ENCODE measurements at places on chromosomes 11 and 22.

- no peak overlapping the region for H3K4me3 ChIP-seq
- H3K27ac ChIP-seq: no peak overlapping the region
- no peaks in the 10 kb centered on the region for H3K27me3 ChIP-seq
Observed at GRCh38 chr11:126225295-126225665, 13.7 kb downstream of the FAM118B start.

- no peaks in the 10 kb centered on the region for H3K27me3 ChIP-seq
- H3K27ac ChIP-seq: no peak overlapping the region
- DNase-seq: peak; percentile 77
- no peaks in the 10 kb centered on the region for H3K36me3 ChIP-seq
- H3K4me1 ChIP-seq: no peaks in the 10 kb centered on the region
- no peak overlapping the region for H3K4me3 ChIP-seq
Observed at GRCh38 chr11:116499396-116500003, 273.3 kb downstream of the BUD13 start.

GRCh38 chr11:9669954-9670353, 6.1 kb downstream of the SWAP70 start:
- no peaks in the 10 kb centered on the region for H3K4me1 ChIP-seq
- H3K36me3 ChIP-seq: no peaks in the 10 kb centered on the region
- H3K4me3 ChIP-seq: no peak overlapping the region
- no peak for DNase-seq
- no peak overlapping the region for H3K27ac ChIP-seq

DNA sequence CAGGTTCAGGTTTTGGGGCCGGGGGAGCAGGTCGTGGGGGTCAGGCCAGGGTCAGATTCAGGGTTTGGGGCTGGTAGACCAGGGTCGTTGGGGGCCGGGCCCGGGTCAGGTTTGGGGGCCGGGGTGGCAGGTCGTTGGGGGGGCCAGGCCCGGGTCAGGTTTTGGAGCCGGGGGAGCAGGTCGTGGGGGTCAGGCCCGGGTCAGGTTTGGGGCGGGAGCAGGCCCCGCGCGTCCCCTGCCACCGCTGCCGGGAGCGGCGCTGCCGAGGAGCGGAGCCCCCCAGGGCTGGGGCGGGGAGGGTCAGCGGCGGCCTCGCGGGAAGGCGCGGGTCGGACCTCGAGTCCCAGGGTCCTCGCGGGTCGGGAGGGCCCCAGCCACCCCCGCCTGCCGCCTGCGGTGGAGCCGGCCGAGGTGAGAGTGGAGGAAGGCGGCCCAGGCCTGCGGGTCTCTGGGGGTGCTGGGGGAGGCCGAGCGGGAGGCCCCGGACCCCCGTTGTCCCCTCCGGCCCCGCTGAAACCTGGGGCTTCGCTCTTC, 535 bp downstream of the TRABD start:
- no peaks in the 10 kb centered on the region for H3K36me3 ChIP-seq
- no peak for DNase-seq
- H3K4me1 ChIP-seq: peaks cover 38% of the 10 kb centered on the region

DNA sequence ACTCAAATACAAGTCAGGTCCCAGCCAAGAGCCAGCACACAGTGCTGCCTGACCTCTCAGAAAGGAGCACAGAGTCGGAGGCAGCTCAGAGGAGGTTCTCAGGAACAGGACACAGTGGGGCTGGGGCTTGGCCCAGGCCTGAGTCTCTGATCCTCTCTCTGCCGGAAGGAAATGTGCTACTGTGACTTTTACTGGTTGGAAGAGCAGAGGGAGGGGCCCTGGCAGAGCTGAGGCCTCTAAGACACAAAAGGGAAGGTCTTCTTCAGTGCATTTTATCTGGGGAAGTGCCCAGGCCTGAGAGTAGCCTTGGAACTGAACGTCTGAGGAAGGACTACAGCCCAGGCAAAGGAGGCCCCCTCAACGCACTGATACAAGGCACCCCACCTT, 16.2 kb upstream of the CASTOR1 start:
- H3K27me3 ChIP-seq: no peaks in the 10 kb centered on the region
- peak overlapping the region; percentile 41 for H3K4me3 ChIP-seq

DNA sequence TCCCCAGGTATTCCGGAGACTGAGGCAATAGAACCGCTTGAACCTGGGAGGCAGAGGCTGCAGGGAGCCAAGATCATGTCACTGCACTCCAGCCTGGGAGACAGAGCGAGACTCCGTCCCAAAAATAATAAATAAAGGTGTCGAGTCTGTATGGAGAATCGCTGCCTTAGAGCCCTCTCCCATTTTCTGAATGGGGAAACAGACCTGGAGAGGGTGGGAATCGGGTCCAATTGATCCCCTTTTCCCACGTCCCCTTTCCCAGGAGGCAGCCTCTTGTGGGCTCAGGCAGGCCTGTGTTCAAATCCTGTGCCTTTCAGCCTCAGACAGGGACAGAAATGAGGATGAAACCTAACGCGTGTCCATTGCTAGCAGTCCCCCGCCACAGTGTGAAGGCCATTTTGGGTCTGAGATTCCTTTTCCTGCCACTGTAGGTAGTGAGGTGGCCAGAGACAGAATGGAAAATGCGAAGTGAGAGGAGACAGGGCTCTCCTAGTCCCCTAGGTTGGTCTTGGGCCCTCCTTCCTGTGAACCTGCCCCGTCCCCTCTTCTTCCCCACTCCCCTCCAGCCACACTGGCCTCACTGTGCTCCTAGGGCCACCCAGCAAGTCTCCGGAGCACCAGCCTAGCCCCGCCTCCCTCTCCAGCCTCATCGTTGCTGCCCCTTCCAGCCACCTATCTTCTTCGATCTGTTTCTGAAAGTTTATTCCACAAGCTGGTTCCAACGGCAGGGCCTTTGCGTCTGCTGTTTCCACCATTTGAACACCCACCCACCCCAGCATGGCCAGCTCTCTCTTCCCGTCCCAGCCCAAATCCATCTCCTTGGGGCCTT, 2.7 kb upstream of the POLDIP3 start:
- peaks cover 11% of the 10 kb centered on the region for H3K4me1 ChIP-seq
- no peaks in the 10 kb centered on the region for H3K27me3 ChIP-seq
- no peaks in the 10 kb centered on the region for H3K36me3 ChIP-seq
- H3K4me3 ChIP-seq: no peak overlapping the region
- no peak for DNase-seq

- H3K27me3 ChIP-seq: no peaks in the 10 kb centered on the region
- no peaks in the 10 kb centered on the region for H3K4me1 ChIP-seq
- no peak overlapping the region for H3K4me3 ChIP-seq
- no peaks in the 10 kb centered on the region for H3K36me3 ChIP-seq
- H3K27ac ChIP-seq: no peak overlapping the region
Observed at GRCh38 chr11:133325711-133326110, 206.6 kb downstream of the OPCML start.

- no peak overlapping the region for H3K27ac ChIP-seq
- no peak for DNase-seq
- 0 out of 2 replicates have a peak, but pooled peaks cover 4% of the 10 kb centered on the region for H3K4me1 ChIP-seq
- H3K4me3 ChIP-seq: no peak overlapping the region
- no peaks in the 10 kb centered on the region for H3K36me3 ChIP-seq
Observed at GRCh38 chr22:39080052-39080762, 3.1 kb downstream of the APOBEC3G start.

GRCh38 chr22:47148956-47149728, 386.7 kb downstream of the TBC1D22A start:
- no peaks in the 10 kb centered on the region for H3K27me3 ChIP-seq
- H3K27ac ChIP-seq: no peak overlapping the region
- no peak overlapping the region for H3K4me3 ChIP-seq
- no peaks in the 10 kb centered on the region for H3K36me3 ChIP-seq
- H3K4me1 ChIP-seq: no peaks in the 10 kb centered on the region

- H3K4me1 ChIP-seq: no peaks in the 10 kb centered on the region
- H3K27me3 ChIP-seq: peaks cover 69% of the 10 kb centered on the region
- H3K27ac ChIP-seq: no peak overlapping the region
- no peak overlapping the region for H3K4me3 ChIP-seq
- no peak for DNase-seq
- no peaks in the 10 kb centered on the region for H3K36me3 ChIP-seq
Observed at GRCh38 chr11:1194231-1194976, 28.5 kb upstream of the MUC5B start.

GRCh38 chr11:65445101-65445603, 22.6 kb downstream of the NEAT1 start:
- no peak overlapping the region for H3K4me3 ChIP-seq
- no peak for DNase-seq
- peak overlapping the region; percentile 37 for H3K27ac ChIP-seq
- H3K27me3 ChIP-seq: no peaks in the 10 kb centered on the region

DNA sequence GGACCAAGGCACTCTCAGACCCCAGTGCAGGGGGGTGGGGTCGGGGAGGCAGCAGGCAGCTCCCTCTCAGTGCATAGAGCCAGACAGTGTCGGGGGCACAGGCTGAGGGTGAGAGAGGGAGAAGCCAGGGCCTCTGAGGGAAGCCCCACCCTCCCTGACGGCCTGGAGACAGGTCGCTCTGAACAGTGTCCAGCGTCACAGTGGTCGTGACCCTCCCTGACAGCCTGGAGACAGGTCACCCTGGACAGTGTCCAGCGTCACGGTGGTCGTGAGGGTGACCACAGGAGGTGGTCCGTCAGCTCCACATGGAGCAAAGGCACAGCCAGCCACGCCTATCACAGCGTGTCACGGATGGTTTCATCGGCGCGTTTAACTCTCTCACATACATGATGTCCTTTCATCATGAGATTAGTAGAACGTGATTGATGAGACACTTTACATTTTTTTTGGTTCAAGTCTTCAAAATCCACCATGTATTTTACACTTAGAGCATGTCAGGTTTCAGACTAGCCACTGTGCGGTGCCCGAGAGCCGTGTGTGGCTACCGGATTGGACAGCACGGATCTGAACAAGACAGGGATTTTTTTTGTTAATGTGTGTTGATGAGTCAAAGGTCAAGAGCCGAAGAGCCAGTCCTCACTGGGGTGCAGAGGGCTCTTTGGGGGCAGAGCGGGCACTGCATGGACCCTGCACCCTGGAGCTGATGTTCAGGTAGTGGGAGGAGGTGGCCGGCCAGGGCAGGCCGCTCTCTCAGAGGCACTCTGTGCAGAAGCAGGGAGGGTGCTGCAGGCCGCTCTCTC, 23.9 kb upstream of the PANX2 start:
- H3K27me3 ChIP-seq: peaks cover 27% of the 10 kb centered on the region
- DNase-seq: no peak
- no peaks in the 10 kb centered on the region for H3K36me3 ChIP-seq
- no peaks in the 10 kb centered on the region for H3K4me1 ChIP-seq

- no peak overlapping the region for H3K27ac ChIP-seq
- no peaks in the 10 kb centered on the region for H3K36me3 ChIP-seq
- DNase-seq: peak; percentile 80
- peaks cover 24% of the 10 kb centered on the region for H3K4me1 ChIP-seq
- no peak overlapping the region for H3K4me3 ChIP-seq
Observed at GRCh38 chr11:82864268-82864667, 36.0 kb downstream of the PRCP start.

- no peaks in the 10 kb centered on the region for H3K36me3 ChIP-seq
- H3K4me1 ChIP-seq: no peaks in the 10 kb centered on the region
- H3K27ac ChIP-seq: no peak overlapping the region
- no peak overlapping the region for H3K4me3 ChIP-seq
- no peaks in the 10 kb centered on the region for H3K27me3 ChIP-seq
- no peak for DNase-seq
Observed at GRCh38 chr11:76640501-76640900, 30.0 kb downstream of the LRRC32 start.
